ENCODE measurements at places on chromosomes 7 and 10.

GRCh38 chr7:33421429-33421828 is 292.1 kb downstream of the BBS9 start:
- DNase-seq: no peak

DNA sequence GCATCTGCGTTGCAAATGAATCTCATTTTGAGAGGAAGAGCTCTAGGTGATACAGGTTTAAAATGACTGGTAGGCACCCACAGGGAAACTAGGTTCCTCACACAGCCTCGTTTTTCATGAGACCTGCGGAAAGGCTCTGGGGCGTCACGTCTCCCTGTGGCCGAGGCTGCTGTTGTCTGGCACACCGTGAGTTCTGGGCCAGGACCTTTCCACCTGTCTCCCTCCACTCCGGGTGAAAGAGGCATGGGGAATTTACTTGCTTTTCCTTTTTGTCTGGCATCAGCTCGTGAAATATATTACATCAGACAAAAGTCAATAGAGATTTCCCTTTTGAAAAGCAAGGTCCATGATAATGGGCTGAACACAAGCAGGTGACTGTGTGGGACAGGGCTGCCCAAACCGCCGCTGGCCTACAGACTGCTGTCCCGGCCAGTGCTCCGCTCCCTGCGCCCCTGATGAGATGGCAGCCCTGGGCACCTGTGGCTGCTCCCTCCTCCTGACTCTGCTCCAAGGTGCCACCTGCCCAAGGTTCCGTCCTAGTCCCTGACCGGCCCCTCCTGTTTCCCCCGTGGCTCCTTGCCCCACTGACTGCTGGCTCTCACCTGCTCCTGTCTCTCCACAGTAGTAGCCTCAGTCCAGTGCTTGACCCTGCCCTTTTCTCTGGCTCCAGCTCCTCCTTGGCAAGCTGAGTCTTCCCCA is 109.6 kb downstream of the NKX6-2 start:
- no peak for DNase-seq

DNA sequence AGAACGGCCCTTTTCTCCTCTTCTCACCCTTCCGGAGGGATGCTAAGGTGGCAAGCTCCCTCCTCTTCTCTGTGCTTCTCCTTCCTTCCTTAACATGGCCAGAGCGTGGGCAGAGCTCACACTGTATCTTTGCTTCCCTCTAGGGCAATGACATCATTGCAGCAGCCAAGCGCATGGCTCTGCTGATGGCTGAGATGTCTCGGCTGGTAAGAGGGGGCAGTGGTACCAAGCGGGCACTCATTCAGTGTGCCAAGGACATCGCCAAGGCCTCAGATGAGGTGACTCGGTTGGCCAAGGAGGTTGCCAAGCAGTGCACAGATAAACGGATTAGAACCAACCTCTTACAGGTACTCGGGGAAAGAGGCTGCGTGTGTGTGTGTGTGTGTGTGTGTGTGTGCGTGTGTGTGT is 36.6 kb downstream of the AP3M1 start:
- DNase-seq: no peak

DNA sequence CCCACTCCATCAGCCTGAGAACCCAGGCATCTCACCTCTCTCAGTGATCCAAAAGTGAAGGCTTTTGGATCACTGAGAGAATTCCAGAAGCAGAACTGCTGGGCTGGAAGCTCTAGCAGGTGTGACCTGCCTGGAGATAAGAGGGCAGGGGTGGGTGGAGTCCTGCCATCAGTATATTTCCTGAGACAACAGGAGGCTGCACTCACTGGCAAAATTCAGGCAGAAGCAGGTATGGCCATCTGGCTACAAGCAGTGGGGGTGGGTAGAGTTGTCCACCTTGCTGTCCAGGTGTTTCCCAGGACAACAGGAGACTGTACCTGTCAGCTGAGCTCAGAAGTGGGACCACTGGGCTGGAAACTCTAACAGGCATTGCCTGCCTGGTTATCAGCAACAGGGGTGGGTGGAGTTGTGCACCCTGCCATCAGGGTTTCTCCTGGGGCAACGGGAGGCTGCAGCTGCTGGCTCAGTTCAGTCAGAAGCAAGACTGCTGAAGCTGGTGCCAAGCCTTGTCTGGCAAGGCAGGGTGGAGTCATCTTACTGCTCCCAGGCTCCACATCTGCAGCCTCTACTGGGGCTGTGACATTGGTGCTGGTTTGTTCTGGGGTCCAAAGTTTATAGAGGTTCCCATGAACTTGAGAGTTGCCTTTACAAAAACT is 47.2 kb upstream of the SFTPD start:
- DNase-seq: no peak

GRCh38 chr10:52447931-52448353 is 133.9 kb downstream of the DKK1 start:
- no peak for DNase-seq

DNA sequence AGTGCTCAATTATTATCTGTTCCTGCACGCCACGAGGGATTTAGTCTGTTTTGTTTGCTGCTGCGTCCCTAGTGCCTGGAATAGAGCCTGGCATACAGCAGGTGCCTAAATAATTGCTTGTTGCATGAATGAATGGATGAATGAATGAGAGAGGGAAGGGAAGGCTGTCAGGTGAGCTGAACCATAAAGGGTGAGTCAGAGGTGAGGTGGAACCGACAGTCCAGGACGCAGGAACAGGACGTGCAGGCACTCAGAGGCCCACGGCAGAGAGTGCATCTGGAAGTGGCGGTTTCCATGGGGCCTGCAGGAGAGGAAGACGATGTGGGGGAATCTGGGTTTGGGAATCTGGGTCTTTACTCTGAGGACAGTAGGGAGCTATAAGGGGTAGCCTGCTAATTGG is 17.7 kb upstream of the PPIF start:
- no peak for DNase-seq

- DNase-seq: no peak
Observed at GRCh38 chr10:106044503-106044902, 1120.0 kb downstream of the SORCS1 start.

- no peak for DNase-seq
Observed at GRCh38 chr10:103192089-103192450, 1.0 kb downstream of the NT5C2 start.

- no peak for DNase-seq
Observed at GRCh38 chr7:52961084-52961483, 74.3 kb upstream of the POM121L12 start.

GRCh38 chr7:13017333-13017857 is 330.0 kb downstream of the ARL4A start:
- no peak for DNase-seq

GRCh38 chr7:68964060-68964459 is 634.2 kb upstream of the AUTS2 start:
- no peak for DNase-seq

DNA sequence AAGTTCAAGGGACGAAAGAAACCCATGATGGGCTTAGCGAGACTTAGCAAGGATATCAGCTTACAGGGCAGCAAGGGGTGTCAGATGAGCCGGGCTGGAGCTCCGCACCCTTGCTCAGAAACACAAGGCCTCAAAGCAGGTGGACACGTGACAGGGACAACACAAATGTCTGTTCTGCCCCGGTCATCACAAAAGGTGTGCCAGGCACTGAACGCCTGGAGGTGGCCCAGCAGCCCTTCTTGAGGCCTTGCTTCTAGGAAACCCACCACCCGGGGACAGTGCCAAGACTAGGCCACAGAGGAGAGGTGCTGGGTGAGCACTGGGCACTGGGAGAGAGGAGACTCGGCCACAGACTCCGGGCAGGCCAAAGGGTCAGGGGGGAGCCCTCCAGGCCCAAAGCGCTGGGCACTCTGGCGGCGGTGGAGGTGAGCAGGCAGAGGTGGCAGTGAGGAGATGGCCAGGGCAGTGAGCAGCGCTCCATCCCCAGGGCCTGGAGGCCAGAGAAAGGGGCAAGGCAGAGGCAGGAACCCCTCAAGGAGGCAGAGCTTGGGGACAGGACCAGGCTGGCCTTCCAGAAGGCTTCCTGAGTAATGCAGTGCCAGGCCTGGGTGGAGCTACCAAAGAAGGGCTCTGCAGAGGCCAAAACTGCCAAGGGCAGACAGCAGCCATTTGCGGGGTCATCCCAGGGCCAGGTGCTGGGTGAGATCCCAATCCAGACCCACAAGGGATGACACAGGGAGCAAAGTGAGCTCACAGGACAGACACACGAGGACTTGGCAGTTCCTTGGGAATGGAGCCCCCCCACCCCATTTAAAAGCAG is 22.7 kb downstream of the EBF3 start:
- DNase-seq: no peak

- no peak for DNase-seq
Observed at GRCh38 chr7:16836481-16836880, 31.7 kb upstream of the AGR2 start.

DNA sequence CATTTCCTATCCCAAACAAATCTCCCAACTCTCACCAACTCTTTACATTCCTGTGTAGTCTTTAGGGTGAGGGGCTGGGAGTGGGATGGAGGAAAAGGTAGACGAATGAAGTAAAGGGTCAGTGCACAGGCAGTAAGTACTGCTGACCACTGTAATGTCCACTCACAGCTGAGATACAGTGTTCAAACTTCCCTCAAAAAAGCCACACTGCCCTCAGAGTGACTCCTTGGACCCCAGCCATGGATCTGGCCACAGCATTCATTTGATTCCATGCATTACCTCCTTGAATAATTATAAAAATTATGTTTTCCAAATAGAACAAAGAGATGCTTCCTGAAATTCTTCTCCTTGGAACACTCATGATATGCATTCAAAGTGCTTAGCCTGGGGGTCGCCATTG is 19.8 kb upstream of the HIPK2 start:
- no peak for DNase-seq

DNA sequence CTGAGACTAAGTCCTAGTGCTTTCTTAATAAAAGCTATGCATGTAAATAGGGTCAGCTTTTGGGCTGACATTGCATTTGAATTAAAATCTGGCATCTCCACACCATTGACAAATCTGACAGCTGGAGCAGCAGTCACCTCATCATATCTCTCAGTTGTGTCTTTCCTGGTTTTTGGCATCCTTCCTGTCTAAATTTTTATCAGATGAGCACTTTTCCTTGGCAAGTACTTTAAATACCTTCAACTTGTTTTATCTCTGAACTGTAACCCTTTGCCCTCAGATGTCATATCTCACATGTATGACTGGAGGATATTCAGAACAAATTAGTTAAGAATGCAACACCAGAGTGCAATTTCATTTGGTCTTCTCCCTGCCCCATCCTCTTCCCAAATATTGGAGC is 1066.2 kb downstream of the LRMDA start:
- DNase-seq: no peak
